ENCODE measurements at places on chromosomes 7 and 10.

DNA sequence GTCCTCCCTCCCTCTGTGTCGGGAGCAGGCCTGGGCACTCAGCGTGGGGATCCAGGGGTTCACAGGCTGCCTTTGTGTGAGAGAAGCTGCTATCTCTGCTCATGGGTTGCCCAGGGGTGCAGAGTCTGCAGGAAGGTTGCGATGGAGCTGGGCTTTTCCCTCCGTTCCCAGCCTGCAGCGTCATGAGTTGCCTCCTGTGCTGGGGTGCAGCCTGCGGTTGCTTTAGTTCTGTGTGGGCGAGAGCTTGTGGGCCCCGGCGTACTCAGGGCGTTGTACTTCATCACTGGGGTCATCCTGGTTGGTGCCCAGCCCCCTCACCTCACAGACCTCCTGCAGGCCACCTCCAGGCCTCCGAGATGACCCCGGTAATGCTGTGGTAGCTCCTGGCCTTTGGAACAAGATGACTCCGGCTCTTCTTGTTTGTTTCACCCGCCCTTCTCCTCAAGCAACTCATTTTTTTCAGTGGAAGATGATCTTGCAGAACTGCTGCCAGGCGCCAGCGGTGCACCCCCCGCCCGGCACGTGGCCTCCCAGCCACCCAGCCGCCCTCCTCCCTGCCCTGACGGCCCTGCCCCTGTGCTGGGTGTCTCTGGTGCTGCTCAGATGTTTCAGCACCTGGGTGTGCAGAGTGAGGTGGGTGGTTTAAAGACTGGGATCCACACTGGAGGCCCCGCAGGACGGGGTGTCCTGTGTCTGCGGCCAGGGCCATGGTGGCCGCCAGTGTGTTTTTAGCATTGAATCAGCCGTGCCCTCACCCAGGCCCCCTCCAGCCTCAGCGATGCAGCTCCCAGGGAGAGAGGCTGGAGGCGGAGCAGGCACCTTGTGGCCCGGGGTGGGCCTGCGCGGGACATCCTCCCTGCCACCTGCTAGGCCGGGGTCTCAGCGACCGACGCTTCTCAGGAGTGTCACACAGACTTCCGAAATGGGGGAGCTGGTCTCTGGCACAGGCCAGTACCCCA is 7.2 kb downstream of the AP5Z1 start:
- no peak for DNase-seq

DNA sequence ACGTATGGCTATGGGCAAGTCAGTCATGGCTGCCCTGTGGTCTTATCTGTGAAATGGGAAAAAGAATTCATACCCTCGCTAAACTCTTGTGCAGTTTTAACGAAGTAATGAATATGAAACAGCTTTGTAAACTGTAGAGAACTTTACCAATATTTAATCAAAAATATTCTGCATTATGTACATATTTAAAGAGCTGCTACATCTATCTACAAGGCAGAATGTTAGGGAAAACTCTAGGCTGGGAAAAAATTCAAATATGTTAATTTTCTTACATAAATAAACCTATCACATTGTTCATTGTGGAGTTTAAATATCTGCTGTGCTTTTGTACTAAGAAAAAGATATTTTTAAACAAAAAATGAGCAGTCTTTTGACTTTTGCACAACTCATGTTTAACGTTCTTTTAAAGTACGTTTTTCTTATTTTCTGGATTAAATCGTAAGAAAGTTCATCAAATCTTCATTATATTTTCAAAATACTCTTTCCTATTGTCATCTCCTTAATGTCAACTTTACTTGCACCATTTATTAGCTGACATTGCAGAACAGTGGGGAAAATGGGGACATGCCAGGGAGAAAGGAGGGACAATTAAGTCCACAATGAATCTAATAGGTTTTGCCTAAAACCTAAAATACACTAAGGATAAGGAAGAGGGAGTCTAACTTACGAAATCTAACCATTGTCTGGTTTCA is 57.5 kb downstream of the ICA1 start:
- no peak for DNase-seq

DNA sequence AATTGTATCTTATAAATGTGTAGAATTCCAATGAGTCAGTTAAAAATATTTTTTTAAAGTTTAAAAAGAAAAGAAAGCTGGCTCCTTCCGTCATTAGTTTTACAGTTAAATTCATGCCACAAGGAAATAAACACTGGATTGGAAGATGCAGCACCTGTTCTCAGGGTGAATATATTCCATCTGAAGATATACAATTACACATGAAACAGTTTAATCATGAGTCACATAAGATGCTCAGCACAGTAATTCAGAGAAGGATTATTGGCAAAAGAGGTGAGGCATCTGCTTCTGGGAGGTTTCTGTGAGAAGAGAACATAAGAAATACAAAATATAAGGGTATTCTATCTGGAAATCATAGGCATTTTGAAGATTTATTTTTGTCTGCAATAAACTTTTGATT is 376.5 kb upstream of the SORCS1 start:
- no peak for DNase-seq

DNA sequence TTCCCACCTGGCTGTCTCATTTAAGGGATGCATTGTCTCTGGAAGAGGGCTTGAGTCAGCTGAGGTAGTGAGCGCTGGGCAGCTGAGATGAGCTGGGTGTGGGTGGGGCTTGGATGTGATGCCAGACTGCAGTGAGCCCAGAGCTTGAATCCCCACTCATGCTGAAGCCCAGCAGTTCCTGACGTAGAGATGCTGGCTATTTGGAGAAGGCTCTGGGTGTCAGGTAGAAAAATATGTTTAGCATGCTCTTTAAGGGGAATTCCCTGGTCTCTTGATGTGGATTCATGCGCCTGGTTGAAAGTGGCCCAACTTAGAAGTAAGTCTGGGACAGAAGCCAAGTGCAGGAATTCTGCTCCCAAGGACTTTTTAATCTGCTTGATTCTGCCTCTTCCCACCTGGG is 241.5 kb upstream of the IGFBP3 start:
- DNase-seq = peak; percentile 60
